ENCODE measurements at places on chromosomes 16 and 17.
A peak's percentile ranks its signal among the peaks of the same experiment; 100 is the strongest.

DNA sequence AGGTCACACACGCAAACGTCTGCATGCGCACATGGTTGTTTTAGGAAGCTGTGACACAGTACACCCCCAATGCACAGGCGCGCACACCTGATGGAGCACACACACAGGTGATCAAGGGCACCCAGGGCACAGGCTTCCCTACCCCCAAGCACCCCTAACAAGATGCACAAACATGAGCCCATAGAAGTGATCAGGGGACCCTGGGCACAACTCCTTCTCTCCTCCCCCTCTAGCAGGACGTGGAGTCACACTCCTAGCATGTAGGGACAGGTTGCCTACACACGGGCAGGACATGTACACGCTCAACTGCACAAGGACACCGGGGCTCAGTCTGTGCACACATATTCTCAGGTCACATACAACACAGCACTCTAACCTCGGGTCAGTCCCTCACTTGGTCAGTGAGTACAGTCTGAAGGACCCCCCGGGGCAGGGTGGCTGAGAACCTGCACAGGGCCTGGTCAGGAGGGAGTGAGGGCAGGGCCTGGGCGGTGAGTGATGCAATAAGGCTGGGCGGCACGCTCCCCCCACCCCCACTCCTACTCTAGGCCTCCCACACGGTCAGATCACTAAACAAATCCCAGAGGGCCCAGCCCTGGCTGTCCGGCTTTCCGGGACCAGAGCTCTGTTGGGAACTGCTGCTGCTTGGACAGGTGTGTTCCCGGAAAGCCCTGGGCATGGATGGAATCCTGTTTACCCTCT is 751 bp upstream of the DOC2B start:
- DNase-seq, result no peak

DNA sequence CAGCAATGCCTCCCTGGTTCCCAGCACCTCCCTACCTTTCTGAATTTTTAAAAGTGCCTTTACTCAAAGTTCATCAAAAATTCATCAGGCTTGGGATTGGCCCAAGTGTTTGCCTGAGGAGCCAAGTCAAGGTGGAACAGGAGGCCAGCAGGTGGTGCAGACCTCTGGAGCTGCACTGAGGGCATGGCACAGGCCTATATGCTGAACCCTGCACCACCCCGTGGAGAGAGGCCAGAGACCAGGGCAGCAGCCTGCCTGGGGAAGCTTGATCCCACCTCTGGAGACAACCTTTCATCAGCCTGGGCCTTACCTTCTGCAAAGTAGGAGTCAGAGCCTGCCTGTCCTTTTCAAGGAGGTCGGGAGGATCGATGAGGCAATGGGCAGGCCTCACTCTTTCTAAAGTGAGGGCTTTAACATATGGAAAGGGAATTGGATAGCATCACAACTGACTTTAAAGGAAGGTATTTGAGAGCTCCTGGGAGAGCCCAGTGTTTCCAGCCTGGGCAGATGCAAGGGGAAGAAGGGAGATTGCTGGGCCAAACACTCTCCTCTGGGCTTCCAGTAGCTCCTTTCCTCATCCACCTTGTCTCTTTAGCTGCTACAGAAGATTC is 31.8 kb upstream of the TMEM132E start:
- no peak for DNase-seq

DNA sequence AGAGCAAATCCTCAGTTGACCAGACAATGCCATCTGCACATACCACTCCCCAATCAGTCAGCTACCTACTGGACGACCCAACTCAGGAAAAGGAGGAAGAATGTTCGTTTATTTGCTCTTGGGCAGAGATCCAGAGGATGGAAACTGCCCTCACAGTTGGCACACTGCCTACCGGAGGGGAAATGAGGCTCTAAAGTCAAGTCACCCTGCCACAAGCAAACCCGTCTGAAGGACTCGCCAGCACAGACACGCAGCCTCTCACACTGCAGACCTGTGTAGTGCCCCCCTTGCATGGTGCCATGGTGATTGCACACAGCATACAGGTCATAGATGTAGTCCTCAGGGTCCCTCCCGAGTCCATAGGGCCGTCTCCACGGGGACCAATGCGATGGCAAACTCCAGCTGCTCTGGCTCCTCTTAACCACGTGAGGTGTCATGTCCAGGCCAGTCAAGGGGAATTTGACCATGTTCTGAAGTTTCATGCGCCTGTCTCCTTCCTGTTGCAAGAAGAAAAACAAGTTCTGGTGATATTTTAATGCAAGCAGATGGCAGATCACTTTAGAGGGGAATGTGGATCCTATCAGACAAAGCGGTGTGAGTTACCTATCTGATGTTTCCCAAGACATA is 69.5 kb downstream of the USP31 start:
- no peak for DNase-seq

DNA sequence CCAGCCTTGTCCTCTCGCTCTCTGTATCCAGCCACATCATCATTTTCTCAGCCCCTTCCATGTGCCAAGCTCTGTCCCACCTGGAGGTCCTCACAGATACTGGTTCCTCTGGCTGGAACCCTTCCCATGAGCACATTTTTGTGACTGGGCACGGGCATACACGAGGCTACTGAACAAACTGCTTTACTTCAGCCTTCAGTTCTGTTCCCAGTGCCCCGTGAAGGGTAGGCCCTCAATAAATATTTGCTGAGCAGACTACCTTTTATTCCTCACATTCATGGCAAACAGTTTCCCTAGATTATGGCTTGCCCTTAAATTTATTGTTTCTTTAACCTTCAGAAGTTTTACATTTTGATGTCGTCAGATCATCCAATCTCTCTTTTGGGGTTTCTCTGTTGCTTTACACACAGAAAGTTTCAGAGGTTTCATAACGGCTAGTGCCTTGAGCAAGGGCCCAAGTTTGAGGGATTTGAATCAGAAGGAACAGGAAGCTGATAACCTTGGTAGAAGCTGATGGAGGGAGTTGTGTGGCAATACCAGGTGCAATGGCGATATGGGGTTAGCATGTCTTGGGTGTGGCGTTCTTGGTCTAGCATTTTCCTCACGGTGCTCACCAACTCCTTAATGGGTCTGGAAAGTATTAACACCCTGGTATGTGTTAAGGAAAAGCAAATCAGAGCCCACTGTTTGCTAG is 27.8 kb downstream of the TMEM92 start:
- DNase-seq, result no peak

- DNase-seq, result no peak
These were observed 444.1 kb upstream of the PSMD7 start for GRCh38 chr16:73852561-73852960.

- DNase-seq, result no peak
These were observed 22.2 kb upstream of the RHOT1 start for GRCh38 chr17:32120141-32120540.

GRCh38 chr17:27457731-27458523 is 1.7 kb downstream of the KSR1 start:
- DNase-seq, result no peak

- no peak for DNase-seq
These were observed 282.1 kb upstream of the IRX5 start for GRCh38 chr16:54648575-54648974.

GRCh38 chr17:17205368-17206123 is 587 bp downstream of the PLD6 start:
- peak; percentile 30 for DNase-seq

- no peak for DNase-seq
These were observed 6.4 kb downstream of the MRPL28 start for GRCh38 chr16:363766-364490.

GRCh38 chr17:28746611-28747050 is 2.8 kb downstream of the TRAF4 start:
- no peak for DNase-seq

DNA sequence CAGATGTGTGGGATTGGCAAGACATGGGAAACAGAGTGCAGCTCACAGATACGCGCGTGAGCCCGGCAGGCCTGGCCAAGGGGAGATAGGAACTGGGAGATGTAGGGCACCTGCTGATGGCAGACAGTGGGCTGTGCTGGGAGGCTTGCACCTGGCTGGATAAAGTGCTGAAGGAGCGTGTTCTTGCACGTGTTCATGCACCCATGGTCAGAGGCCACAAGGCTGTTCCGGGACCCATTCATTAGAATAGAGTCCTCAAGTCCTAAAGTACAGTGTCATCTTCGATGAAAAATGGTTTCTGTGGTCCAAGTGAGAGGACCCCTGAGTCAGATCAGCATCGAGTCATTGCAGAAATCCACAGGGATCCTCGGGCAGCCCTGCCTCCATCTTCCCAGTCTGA is 236.4 kb downstream of the CCDC182 start:
- DNase-seq, result no peak

DNA sequence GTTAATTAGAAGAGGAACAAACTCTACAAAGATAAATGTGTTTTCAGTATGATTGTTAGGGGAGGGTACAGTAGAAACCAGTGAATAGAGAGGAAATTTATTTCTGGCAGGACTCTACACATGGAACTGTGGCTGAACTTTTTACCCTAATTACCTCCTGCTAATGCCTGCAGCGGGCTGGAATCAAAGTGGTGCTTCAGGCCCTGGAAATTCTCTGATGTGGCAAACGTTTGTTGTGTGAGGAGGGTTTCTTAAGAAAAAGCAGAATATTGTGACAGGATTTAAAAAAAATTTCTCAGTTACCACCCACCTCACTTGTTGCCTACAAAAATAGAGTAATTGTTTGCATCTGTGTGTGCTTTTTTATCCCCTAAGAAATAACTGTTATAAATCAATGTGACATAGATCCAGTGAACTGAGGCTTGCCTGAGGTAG is 154.5 kb downstream of the BCAS3 start:
- DNase-seq, result no peak

DNA sequence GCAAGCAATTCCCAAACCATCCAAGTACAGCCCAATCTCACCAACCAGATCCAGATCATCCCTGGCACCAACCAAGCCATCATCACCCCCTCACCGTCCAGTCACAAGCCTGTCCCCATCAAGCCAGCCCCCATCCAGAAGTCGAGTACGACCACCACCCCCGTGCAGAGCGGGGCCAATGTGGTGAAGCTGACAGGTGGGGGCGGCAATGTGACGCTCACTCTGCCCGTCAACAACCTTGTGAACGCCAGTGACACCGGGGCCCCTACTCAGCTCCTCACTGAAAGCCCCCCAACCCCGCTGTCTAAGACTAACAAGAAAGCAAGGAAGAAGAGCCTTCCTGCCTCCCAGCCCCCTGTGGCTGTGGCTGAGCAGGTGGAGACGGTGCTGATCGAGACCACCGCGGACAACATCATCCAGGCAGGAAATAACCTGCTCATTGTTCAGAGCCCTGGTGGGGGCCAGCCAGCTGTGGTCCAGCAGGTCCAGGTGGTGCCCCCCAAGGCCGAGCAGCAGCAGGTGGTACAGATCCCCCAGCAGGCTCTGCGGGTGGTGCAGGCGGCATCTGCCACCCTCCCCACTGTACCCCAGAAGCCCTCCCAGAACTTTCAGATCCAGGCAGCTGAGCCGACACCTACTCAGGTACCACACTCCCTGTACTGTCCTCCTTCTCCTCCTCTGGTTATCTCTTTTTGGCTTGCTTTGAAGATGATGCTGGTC is 20.6 kb downstream of the SP2 start:
- DNase-seq, result no peak

DNA sequence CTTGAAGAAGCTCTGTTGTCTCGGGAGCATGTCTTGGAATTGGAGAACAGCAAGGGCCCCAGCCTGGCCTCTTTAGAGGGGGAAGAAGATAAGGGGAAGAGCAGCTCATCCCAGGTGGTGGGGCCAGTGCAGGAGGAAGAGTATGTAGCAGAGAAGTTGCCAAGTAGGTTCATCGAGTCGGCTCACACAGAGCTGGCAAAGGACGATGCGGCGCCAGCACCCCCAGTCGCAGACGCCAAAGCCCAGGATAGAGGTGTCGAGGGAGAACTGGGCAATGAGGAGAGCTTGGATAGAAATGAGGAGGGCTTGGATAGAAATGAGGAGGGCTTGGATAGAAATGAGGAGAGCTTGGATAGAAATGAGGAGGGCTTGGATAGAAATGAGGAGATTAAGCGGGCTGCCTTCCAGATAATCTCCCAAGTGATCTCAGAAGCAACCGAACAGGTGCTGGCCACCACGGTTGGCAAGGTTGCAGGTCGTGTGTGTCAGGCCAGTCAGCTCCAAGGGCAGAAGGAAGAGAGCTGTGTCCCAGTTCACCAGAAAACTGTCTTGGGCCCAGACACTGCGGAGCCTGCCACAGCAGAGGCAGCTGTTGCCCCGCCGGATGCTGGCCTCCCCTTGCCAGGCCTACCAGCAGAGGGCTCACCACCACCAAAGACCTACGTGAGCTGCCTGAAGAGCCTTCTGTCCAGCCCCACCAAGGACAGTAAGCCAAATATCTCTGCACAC is 21.2 kb downstream of the AKAP1 start:
- no peak for DNase-seq

- no peak for DNase-seq
These were observed 45.6 kb downstream of the CNGB1 start for GRCh38 chr16:57925310-57925709.

DNA sequence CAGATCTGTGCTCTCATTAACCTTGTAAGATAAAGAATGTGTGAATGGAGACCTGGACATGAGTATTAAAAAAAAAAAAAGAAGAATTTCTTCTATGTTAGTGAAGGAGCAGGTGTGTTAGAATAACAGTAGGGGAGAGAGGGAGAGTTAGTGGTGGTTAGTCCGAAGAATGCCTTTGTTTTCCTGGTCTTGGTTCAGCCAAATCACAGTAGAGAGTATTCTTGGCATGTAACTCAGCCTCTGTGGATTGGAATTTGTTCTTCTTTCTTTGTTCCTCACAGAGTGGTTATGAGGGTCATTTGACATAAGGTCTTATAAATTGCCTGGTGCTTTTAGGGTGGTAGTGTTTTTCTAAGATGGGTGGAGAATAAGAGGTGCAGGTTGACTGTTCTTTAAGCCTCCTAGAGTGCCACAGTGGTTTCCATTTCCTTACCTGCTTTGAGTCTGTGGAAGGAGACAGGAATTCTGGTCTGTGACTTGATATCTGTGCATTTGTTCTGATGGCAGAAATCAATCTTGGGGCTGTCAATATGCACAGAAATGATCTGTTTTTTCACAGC is 17.6 kb downstream of the NUP93 start:
- no peak for DNase-seq

DNA sequence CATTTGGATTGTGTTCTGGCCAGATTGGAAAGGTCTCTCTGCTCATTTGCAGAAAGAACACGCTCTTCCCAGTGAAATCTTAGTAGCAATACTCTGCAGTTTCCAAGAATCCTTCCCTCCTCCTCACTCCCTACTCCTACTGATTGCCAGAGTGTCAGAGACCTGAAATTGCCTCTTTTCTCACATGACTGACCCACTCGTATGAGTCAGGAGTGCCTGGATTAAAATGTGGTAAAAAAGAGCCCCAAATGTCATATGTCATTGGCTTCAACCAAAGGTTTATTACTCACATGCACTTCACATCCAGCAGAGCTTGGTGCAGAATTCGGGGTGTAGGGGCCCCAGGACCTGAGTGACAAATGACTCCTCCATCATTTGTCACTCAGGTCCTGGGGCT is 39.7 kb upstream of the IRX3 start:
- peak; percentile 80 for DNase-seq

- DNase-seq, result no peak
These were observed 439 bp upstream of the TMEM231 start for GRCh38 chr16:75556431-75556950.

GRCh38 chr16:54594601-54595391 is 308.2 kb upstream of the IRX3 start:
- DNase-seq, result no peak

GRCh38 chr17:38334480-38335364 is 9.0 kb downstream of the GPR179 start:
- DNase-seq, result no peak

Data from RCC 7860 (cell line).